WTC11 (cell line): ENCODE measurements at places on chromosomes 12 and 14.

DNA sequence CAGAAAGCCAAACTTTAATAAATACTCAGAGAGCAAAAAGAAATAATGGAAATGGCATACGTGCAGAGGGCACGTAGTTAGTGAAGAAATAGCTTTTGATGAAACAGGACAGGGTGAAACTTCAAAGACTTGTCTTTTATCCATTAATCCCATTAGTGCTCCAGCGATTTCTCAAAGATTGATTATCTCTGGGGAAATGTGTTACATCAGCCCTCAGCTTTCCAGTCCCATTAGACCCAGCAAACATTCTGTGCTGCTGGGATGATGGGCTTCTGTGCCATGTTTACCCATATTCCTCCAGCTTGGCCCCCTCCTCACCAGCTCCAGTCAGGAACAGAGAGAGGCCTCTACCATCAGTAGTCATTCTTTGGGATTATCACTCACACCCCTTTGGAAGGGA is 113.1 kb downstream of the CACNA1C start:
- H3K36me3 ChIP-seq = peaks cover 4% of the 10 kb centered on the region
- no peak overlapping the region for H3K27ac ChIP-seq
- H3K27me3 ChIP-seq = peaks cover 3% of the 10 kb centered on the region; the same call in 1 of the 2 replicates
- H3K4me1 ChIP-seq = peaks cover 10% of the 10 kb centered on the region; the same call in 1 of the 2 replicates
- no peak for DNase-seq
- H3K4me3 ChIP-seq = no peak overlapping the region

DNA sequence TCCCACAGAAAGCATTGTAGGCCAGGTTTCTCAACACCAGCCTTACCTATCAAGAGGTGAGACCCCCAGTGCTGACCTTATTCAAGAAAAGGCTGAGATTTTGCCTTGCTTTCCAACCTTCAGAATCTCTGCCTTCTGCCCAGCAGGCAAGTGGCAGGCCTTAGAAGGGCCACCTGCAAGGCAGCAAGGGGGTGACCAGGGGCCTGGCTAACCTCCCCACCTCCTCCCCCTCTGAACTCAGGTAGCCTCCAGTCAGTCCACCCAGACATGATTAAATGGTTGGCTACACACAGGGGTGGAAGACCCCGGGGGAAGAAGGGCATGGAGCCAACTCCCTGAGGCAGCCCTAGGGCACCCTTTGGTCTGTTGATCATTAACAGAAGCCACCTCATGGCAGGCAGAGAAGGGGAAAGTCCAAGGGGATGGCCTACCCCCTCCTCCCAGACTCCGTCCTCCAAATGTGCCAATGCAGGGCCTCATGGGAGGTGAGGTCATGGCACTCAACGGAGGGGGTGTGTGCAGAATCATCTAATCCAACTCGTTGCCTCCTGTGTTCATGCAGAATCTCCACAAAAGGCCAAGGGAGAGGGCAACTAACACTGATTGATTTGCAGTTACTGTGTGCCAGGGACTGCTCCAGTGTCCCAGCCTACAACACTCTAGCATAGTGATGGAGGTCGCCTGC is 8.5 kb downstream of the ZFP36L1 start:
- H3K4me3 ChIP-seq = no peak overlapping the region
- no peak for DNase-seq
- no peaks in the 10 kb centered on the region; the same call in 1 of the 2 replicates for H3K27me3 ChIP-seq
- H3K4me1 ChIP-seq = peaks cover 31% of the 10 kb centered on the region
- H3K27ac ChIP-seq = no peak overlapping the region

GRCh38 chr14:76710056-76711010 is 50.9 kb upstream of the VASH1 start:
- no peak for DNase-seq
- no peaks in the 10 kb centered on the region for H3K27me3 ChIP-seq
- no peaks in the 10 kb centered on the region; the same call in 1 of the 2 replicates for H3K36me3 ChIP-seq
- peaks cover 4% of the 10 kb centered on the region; the same call in 1 of the 2 replicates for H3K4me1 ChIP-seq
- no peak overlapping the region for H3K4me3 ChIP-seq

DNA sequence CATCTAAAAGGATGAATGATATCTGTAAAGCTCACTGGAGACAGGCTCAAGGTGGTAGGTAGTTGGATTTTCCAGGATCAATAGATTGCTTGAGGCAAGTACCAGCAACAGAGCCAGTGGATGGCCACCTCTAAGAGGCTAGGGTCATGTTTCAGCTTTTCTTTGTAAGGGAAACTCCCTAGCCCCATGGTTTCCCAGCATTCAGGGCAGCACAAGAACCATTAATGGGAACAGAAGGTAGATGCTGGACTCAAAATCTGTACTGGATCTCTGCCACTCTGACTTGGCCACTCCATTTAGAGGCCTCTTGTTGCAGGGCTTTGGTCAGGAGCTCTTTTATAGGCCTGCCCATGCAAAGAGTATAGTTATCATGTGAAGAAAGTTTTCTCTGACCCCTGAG is 76.1 kb upstream of the DYRK2 start:
- H3K4me1 ChIP-seq = peaks cover 10% of the 10 kb centered on the region
- no peak overlapping the region for H3K27ac ChIP-seq
- H3K36me3 ChIP-seq = no peaks in the 10 kb centered on the region
- H3K4me3 ChIP-seq = no peak overlapping the region

GRCh38 chr14:82704218-82704617 is 1170.6 kb upstream of the SEL1L start:
- H3K4me1 ChIP-seq = no peaks in the 10 kb centered on the region
- no peak overlapping the region for H3K4me3 ChIP-seq
- H3K27ac ChIP-seq = no peak overlapping the region
- H3K27me3 ChIP-seq = no peaks in the 10 kb centered on the region
- no peak for DNase-seq
- no peaks in the 10 kb centered on the region for H3K36me3 ChIP-seq

DNA sequence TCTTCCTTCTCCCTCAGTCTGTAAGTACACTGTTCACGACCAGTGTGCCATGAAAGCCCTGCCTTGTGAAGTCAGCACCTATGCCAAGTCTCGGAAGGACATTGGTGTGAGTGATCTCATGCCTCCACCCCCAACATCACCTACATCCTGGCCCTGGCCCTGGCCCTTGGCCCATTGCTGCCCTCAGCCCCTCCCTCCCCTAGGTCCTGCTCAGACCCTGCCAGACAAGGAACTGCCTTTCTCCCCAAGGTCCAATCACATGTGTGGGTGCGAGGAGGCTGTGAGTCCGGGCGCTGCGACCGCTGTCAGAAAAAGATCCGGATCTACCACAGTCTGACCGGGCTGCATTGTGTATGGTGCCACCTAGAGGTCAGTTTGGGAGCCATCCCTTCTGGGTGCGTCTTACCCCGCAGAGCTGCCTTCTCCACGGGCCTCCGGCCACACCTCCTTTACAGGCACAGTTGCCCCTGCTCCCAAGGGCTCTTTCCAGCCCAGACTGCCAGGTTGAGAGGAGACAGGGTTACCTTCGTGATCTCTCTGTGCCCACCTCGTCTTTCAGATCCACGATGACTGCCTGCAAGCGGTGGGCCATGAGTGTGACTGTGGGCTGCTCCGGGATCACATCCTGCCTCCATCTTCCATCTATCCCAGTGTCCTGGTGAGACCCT is 9.2 kb downstream of the DGKA start:
- H3K27ac ChIP-seq = no peak overlapping the region
- DNase-seq = peak; percentile 92
- peak overlapping the region; percentile 10; the same call in 1 of the 2 replicates for H3K4me3 ChIP-seq
- H3K36me3 ChIP-seq = no peaks in the 10 kb centered on the region
- H3K27me3 ChIP-seq = peaks cover 17% of the 10 kb centered on the region

DNA sequence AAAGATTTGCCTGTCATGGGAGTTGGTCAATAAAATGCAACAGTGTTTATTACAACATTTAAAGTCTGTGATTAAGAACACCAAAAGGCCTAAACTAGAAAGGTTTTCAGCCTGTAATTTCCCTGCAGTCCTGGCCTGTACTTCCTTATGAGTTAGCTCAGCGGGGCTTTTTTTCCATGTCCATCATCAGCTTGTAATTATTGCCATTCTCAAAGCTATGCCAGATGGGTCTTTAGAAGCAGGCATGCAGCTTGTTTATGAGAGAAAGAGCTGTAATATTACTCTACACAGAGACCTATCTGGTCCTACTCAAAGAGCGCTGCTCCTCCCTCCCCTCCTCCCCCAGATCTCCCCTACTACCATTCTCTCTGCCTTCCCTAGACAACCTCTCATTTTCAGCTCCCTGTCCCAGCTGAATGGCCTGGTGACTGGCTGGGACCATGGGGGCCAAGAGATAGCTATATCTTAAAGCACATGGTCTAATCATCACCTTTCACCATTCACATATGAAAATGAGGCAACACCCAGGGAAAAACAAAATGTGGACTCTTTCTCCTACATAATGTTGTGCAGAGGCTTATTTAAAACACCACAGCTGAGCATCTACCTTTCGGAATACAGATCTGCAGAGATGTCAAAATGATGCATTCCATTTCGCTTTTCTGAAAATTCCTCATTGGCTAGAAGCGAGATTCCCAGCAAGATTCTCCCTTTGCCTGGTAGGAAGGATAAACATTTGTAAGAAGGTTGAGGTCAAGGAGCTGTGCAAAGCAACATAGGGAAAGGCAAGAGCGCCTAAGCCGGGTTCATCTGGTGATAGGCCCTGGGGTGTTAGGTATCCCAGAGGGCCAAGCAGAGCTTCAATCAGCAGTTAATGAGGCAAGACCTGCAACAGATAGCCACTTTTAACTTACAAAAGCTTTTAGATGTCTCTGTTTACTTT is 209.7 kb upstream of the CDKN3 start:
- peaks cover 16% of the 10 kb centered on the region for H3K4me1 ChIP-seq
- no peak overlapping the region for H3K27ac ChIP-seq
- DNase-seq = no peak
- H3K27me3 ChIP-seq = peaks cover 9% of the 10 kb centered on the region
- no peaks in the 10 kb centered on the region for H3K36me3 ChIP-seq
- no peak overlapping the region for H3K4me3 ChIP-seq

DNA sequence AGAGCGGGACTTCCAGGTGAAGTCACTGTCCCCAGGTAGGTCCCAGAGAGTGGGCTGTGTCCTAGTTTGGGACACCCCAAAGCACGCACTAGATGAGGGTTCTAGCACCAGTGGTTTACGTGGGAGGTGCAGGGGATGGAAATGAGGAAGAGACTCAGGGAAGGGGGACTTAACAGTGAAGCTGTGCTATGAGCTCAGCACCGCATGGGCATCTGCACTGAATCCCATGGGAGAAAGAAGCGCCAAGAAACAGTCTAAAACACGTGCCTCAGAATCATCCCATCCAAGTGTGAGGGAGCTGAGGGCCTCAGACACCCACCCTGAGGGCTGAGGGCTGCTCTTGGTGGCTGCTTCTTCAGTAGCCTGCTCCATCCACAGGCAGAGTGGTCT is 71.5 kb upstream of the ZFP36L1 start:
- H3K36me3 ChIP-seq = peaks cover 13% of the 10 kb centered on the region
- H3K4me3 ChIP-seq = no peak overlapping the region
- H3K27ac ChIP-seq = no peak overlapping the region
- DNase-seq = no peak
- peaks cover 3% of the 10 kb centered on the region; the same call in 1 of the 2 replicates for H3K4me1 ChIP-seq
- H3K27me3 ChIP-seq = no peaks in the 10 kb centered on the region; the same call in 1 of the 2 replicates
